ENCODE measurements at places on chromosomes 16 and 17.

DNA sequence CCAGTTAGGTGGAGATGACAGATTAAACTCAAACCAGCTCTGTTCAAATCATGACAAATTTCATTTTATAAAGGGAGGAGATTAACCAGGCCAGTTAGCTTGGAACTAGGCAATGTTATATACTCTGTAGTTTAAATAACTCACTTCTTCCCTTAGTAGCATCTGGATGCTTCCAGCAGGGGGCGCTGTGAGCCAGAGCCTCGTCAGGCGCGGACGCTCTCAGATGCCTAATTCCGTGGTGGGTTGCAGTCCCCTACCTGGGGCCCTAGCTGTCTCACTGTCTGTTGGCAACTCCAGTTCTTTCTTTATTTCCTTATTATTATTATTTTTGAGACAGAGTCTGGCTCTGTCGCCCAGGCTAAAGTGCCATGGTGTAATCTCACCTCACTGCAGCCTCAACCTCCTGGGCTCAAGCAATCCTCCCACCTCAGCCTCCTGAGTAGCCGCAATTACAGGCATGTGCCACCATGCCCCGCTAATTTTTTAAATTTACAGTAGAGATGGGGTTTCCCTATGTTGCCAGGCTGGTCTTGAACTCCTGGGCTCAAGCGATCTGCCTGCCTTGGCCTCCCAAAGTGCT lies 17.3 kb upstream of the WFDC1 start:
- DNase-seq, result peak; percentile 56

GRCh38 chr17:68906638-68907037 lies 48.6 kb downstream of the ABCA8 start:
- no peak for DNase-seq

DNA sequence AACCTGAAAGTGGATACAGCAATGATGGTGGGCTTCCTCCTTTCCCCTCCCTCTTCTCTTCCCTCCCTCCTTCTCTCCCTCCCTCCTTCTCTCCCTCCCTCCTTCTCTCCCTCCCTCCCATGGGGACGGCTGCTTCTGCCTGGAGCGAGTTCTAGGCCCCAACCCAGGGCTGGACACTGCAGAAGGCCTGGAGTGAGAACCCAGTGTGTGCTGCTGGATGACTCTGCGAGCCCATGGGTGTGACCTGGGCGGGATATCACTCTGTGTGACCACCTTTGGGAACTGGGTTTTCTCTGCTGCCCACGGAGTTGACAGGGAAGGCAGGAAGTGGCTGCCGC lies 242.6 kb upstream of the GSE1 start:
- no peak for DNase-seq

- DNase-seq, result peak; percentile 62
Measured at GRCh38 chr17:39231591-39232551, 6.1 kb upstream of the STAC2 start.

- DNase-seq, result no peak
Measured at GRCh38 chr16:72501739-72502593, 330.0 kb upstream of the PMFBP1 start.

GRCh38 chr17:45256114-45256966 lies 5.6 kb downstream of the SPATA32 start:
- DNase-seq, result no peak

DNA sequence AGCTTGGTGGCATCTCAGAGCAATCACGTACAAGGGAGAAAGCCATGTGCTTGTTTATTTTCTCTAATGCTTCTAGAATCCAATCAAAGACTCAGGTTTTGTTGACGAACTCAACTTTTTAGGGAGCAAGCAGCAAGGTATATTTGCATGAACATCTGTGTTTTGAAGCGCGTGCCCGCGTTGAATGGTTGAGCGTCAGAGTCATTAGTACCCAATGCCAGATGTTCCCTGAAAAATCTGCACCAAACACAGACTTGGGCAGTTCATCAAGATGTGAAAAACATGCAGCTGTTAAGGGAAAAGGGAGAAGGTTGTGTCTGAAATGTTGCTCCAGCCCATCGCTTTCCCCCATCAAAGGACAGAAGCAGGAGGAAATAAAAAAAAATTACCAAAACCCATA lies 170.4 kb downstream of the SNX29 start:
- no peak for DNase-seq

- no peak for DNase-seq
Measured at GRCh38 chr17:67624886-67625656, 92.7 kb upstream of the NOL11 start.

DNA sequence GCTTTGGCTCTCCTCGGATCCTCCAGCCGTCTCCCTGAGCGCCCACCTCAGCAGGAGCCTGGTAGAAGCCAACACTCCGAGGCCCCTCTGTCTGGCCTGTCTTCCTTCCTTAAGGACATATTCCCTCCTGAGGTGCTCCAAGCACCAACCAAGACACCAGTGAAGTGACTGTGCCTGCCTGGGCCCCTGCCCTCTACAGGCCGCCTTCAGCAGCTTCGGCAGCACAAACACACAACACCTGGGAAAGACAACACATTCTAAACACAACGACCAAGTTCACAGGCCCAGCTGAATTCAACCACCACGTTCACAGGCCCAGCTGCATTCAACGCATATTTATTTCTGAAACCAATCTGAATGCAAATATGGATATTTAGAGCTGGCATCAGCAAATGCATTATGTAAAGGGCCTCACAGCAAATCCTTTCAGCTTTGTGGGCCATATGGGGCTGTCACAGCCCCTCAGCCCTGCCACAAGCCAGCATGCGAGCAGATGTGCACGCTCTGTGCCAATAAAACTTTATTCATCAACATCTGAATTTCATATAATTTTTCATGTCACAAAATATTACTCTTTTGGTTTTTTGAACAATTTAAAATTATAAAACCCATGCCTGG lies 12.2 kb downstream of the GALNS start:
- DNase-seq, result no peak

GRCh38 chr17:29572691-29573557 lies 4.4 kb downstream of the TP53I13 start:
- DNase-seq, result no peak

GRCh38 chr17:39867880-39868553 lies at the start of gene ZPBP2:
ZPBP2 (plus strand) TSS chr17:39868202; CDS start chr17:39868355, 153 bp downstream.
- DNase-seq, result no peak

DNA sequence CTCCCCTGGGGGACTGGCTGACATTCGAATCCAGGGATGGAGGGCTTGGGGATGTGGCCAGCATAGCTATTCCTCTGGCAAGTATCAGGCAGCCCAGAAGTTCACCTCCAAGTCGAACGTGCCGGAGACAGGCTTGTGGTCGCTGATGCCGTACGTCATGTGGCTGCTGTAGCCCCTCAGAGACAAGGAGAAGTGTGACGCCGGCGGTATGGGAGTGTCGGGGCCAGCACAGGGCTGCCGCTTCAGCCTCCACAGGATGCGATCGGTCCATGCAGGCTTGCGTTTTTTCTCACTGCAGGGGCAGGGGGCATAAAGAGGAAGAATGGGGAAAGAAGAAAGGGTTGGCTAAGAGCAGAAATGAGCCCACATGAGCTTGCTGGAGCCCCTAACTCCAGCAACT lies 5.3 kb upstream of the MYO1C start:
- DNase-seq, result no peak

DNA sequence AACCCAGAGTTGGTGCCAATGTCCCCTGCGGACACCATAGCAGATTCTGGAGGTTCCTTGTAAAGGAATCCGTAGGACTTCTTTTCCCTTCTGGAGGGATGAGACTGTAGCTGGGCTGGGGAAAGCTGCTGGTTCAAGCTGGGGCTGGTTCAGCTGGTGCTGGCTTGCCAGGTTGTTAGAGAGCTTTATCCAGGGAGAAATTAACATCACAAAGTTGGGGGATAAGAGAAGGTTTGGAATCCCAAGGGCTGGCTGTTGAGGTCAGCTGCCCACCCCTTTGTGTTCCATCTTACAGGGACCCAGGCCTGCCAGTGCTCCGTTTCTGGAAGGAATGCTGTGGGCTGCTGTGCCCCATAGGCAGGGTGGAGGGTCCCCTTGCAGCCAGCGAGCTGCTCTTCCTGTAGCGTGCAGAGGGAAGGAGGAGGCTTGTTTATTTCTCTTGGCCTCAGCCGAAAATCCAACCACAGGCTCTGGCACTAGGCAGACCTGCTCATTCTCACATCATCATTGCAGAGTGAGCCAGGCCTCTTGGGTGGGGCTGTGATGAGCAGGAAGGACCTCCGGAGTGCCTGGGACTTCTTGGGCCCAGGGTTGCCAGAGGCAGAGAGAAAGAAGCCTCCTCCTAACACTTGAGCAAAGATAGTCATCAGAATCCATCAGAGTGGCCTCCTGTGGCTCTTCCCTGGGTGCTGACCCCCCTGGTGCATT lies 251.1 kb downstream of the SEC14L1 start:
- DNase-seq, result peak; percentile 59

DNA sequence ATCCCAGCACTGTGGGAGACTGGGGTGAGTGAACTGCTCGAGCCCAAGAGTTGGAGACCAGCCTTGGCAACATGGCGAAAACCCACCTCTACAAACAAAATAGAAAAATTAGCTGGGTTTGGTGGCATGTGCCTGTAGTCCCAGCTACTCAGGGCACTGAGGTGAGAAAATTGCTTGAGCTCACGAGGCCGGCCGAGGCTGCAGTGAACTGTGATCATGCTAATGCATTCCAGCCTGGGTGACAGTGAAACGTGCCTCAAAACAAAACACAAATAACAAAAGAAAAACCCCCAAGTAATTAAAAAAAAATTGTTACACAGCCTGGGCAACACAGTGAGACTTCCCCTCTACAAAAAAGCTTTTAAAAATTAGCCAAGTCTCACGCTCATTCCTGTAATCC lies 5.0 kb downstream of the CCDC47 start:
- no peak for DNase-seq

DNA sequence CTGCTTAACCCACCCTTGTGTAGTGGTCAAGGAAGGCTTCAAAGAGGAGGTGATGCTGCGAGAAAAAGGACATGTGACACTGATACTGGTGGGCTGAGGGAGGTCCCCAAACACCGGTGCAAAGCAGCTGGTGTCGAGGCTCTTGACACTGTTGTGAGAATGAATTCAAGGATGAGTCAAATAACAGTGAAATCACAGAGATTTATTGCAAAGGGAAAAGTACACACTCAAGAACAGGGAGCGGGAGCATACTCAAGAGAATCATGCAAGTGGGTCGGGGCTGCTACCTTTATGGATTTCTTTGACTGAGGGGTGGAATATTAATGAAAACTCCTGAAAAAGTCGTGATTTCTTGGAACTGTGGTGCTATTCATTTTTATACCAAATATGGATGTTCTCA lies 31.1 kb downstream of the TMEM132E start:
- no peak for DNase-seq

DNA sequence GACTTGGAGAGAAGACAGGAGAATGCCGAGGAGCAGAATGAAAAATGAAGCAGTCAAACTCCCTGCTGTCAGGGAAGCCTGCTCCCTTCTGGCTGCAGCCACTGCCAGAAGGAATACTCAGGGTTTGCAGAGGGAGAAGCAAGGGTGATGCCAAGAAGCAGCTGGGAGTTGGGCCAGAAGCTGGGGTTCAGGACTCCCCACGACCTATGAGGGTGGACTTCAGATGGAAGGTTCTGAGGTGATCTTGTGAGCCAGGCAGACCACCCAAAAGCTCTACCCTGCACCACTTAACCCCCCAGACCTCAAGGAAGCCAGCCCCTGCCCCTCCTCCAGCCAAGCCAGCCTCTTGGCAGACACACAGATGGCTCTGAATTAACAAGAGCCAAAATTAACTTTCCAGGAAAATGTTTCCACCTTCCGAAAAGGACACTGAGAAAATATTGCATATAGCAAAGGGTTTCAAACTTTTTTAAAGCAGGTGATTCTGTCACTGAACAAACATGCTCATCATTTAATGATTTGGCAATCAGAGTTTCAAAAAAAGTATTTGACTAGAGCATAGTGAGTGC lies 126.0 kb upstream of the ERCC4 start:
- no peak for DNase-seq

DNA sequence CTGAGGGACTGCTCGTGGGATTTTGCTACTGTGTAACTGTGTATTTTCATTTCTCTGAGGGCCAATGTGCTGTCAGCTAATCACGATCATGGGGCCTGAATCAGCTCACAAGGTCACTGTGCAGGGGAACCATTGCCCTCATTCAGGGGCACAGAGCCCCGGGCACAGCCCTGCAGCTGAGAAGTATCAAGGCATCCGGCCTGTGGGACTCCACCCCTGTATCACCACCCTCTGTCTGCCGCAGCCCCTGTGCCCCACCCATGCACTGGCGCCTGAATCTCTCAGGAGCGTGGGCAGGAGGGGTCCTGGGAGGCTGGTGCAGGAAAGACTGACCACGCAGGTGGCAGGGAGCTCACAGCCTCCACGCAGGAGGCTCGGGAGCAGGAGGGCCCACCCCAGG lies 43.4 kb upstream of the RASD1 start:
- no peak for DNase-seq

GRCh38 chr17:75271233-75271954 lies 363 bp upstream of the MIF4GD start:
- peak; percentile 96 for DNase-seq

DNA sequence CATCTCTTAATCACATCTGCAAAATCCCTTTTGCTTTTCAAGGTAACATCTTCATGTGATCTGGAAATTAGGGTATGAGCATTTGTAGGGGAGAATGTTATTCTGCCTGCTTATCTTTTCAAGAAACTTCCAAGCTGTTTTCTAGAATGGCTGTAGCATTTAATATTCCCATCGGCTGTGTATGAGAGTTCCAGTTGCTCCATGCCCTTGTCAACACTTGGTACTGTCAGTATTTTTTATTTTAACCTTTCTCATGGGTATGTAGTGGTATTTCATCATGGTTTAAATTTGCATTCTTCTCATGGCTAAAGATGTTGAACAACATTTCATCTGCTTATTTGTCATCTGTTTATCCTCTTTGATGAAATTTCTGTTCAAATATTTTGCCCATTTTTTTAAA lies 90.6 kb upstream of the HLF start:
- DNase-seq, result no peak

GRCh38 chr16:8872967-8873865 lies 4.4 kb upstream of the CARHSP1 start:
- DNase-seq, result no peak

DNA sequence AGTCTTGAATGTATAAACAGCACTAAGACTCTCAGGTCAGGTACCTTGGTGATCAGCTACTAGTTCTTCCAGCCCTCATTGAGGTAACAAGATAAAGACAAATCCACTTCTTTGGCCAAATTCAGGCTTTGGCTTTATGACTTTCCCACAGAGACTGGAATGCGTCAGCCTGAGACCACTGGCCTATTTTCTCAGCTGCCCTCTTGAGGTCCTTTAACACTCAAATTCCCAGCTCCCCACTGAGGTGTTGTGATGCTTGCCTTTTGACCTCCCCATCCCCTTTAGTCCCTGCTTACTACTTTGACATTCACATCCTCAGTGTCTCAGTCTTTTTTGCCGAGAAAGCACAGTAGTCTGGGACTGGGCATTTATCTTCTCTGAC lies 10.6 kb downstream of the TNFAIP1 start:
- DNase-seq, result no peak

GRCh38 chr17:43314611-43315011 lies 80.8 kb upstream of the RNU2-1 start:
- no peak for DNase-seq

All from naive thymus-derived CD4-positive, alpha-beta T cell (primary cell).